Esophagus squamous epithelium (tissue), 5 donors: ENCODE measurements at places on chromosomes 1 and 21. TPM values are rescaled to one million over a fixed set of nuclear protein-coding genes. Genes with fewer than 3 reads are reported as not detected.
A peak's percentile ranks its signal among the peaks of the same experiment; 100 is the strongest.

AKR7A3 gene
- total RNA-seq = 2.4 TPM

CEP104 gene
- total RNA-seq = 24.4 TPM

DNA sequence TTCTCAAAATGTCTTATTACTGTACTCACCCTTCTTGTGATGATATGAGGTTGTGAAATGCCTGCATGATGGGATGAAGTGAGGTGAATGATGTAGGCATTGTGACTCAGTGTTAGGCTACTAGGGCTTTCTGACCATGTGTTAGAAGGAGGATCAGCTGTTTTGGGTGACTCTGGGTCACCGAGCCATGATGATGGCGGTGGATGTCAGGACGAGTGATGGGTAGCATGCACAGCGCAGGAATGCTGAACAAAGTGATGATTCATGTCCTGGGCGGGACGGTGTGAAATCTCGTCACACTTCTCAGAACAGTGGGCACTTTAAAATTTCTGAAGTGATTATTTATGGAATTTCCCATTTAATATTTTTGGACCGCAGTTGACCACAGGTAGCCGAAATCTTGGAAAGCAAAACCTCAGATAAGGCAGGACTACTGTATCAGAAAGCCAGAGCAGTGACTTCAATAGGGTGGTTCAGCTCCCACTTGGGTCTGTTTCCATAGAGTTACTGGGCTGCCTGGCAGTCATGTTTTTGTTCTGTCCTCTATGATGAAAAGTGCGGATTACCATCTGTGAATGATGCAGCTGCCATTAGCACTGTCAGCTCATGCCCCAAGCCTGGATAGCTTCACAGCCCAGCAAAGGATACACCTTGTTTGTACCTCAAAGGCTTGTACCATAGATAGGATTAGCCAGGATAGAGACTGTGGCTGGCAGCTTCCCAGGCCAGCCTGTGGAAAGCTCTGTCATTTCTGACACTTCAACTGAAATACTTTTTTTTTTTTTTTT lies 26.6 kb downstream of the IL6R start:
- H3K27me3 ChIP-seq = no peaks in the 10 kb centered on the region
- DNase-seq = no peak
- no peak overlapping the region for H3K4me3 ChIP-seq
- peaks cover 5% of the 10 kb centered on the region for H3K36me3 ChIP-seq
- peak overlapping the region; percentile 64 for H3K27ac ChIP-seq

GRCh38 chr21:32414579-32415358 lies 2.3 kb downstream of the EVA1C start:
- peaks cover 18% of the 10 kb centered on the region for H3K4me1 ChIP-seq
- no peaks in the 10 kb centered on the region for H3K27me3 ChIP-seq
- no peak for DNase-seq
- H3K4me3 ChIP-seq = peak overlapping the region; percentile 97
- no peaks in the 10 kb centered on the region for H3K36me3 ChIP-seq

- no peak overlapping the region for H3K27ac ChIP-seq
- peaks cover 15% of the 10 kb centered on the region for H3K4me1 ChIP-seq
- no peak for DNase-seq
- H3K27me3 ChIP-seq = no peaks in the 10 kb centered on the region
- no peak overlapping the region for H3K4me3 ChIP-seq
Measured at GRCh38 chr1:112262316-112262715, 133.7 kb upstream of the CTTNBP2NL start.
